T-helper 17 cell (primary cell): ENCODE measurements at places on chromosomes 6 and 20. TPM values are rescaled to one million over a fixed set of nuclear protein-coding genes. Genes with fewer than 3 reads are reported as not detected.

PPP1R16B gene
- 60.9 TPM for total RNA-seq

DNA sequence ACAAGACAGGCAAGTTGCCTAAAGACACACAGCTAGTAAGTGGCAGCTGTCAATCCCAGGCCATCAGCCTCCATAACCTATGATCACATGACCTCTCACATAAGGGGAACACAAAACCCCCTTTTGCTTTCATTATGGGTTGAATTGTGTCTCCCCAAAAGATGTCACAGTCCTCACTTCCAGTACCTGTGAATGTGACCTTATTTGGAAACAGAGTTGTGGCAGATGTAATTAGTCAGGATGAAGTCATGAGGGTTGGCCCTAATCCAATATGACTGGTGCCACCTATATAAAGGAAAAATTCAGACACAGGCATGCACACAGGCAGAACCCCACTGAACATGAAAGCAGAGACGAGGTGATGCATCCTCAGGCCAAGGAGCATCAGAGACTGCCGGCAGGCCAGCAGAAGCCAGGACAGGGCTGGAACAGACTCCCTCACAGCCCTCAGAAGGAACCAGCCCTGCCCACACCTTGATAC lies 33.6 kb downstream of the GFOD1 start:
- peak overlapping the region; percentile 93 for H3K27ac ChIP-seq
- peaks cover 22% of the 10 kb centered on the region for H3K4me1 ChIP-seq
- H3K4me3 ChIP-seq, result peak overlapping the region; percentile 86
- no peaks in the 10 kb centered on the region for H3K36me3 ChIP-seq
- DNase-seq, result no peak

- H3K27me3 ChIP-seq, result no peaks in the 10 kb centered on the region
- no peak overlapping the region for H3K27ac ChIP-seq
- H3K4me1 ChIP-seq, result no peaks in the 10 kb centered on the region
- no peak overlapping the region for H3K4me3 ChIP-seq
- no peak for DNase-seq
These were observed 153.8 kb downstream of the RIMS1 start for GRCh38 chr6:72040111-72040510.

DNA sequence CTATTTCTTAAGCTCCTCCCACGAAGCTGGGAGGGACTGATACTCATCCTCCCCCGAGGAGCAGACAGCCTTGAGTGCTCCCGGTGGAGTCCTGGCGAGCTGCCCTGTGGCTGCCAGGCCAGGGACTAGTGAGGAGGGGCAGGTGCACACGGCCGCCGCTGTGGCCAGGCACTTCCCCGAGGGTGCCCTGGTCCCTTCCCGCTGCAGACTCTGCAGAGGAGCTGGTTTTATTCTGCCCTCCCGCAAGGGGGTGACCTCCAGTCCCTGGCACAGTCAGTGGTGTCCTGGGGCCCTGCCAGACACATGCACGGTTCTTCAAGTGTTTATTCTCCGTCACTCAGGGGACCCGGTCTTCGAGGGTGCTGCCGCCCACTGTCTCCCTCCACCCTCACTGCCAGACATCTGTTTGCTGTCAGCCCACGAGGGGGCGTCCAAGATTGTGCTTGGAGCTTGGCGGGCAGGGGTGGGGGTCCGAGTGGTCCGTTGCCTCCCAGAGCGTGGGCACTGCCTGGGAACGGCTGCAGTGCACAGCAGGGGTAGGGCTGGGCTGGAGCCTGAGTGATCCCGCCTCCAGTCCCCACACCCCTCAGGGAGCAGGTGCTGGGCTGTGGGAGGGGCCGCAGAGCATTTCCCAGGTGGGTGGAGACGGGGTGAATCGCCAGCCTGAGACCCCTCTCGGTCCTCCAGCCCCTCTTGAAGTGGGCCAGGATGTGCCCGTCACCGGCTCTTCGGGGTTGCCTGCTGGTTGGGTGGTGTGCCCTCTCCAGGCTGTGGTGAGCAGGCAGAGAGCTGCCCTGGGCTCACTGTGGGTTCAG lies 3.1 kb upstream of the CABLES2 start:
- DNase-seq, result no peak
- no peak overlapping the region for H3K27ac ChIP-seq
- H3K4me3 ChIP-seq, result peak overlapping the region; percentile 15

DNA sequence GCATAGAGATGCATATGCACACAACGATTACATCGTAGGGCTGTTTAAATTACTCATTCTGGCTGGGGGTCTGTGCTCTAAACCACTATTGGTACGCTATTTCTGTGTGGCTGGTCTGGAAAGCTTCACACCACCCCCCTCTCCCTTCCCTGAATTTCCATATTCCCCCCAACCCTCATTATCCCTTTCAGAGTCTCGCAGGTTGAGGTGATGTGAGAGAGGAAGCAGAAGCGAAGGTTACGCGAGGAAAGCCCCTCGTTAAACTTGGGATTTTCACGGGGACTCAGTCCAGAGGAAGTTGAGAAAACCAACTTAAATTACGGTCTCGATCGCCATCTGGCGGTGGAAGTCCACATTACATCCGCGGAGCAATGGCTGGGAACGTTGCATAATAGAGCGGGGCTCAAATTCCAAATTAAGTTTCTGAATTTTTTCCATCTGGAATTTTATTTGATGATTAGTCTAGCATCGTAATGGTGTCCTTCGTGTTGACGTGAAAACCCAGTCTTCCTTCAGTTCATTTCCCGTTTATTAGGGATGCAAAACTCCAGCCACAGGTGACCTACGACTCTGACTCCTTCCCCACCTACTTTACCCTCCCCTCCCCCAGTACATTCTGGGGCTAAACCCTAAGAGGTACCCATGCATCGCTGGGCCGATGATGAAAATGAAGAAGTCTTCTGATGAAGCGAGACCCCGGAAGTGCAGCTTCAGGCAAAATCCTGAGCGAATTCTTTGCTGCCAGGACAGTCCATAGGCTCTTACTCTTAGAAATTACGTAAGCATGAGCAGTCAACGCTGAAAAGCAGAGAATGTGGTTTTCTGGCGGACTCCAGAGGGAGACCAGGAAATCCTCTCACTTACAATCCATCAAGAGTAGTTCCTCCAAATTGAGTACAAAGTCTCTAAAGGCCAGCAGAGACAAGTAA lies 19.7 kb downstream of the HLA-DOB start:
- H3K27ac ChIP-seq, result no peak overlapping the region
- peak overlapping the region; percentile 68 for H3K4me3 ChIP-seq
- H3K4me1 ChIP-seq, result peaks cover 15% of the 10 kb centered on the region

GRCh38 chr6:130368576-130368975 lies 2.8 kb downstream of the TMEM200A start:
- H3K27ac ChIP-seq, result no peak overlapping the region
- H3K27me3 ChIP-seq, result no peaks in the 10 kb centered on the region
- peaks cover 32% of the 10 kb centered on the region for H3K4me1 ChIP-seq
- no peak overlapping the region for H3K4me3 ChIP-seq
- no peaks in the 10 kb centered on the region for H3K36me3 ChIP-seq
